NT2/D1 (cell line): ENCODE measurements at places on chromosomes 11 and 22.

- no peak for DNase-seq
Measured at GRCh38 chr11:47478651-47479329, 29.9 kb upstream of the RAPSN start.

DNA sequence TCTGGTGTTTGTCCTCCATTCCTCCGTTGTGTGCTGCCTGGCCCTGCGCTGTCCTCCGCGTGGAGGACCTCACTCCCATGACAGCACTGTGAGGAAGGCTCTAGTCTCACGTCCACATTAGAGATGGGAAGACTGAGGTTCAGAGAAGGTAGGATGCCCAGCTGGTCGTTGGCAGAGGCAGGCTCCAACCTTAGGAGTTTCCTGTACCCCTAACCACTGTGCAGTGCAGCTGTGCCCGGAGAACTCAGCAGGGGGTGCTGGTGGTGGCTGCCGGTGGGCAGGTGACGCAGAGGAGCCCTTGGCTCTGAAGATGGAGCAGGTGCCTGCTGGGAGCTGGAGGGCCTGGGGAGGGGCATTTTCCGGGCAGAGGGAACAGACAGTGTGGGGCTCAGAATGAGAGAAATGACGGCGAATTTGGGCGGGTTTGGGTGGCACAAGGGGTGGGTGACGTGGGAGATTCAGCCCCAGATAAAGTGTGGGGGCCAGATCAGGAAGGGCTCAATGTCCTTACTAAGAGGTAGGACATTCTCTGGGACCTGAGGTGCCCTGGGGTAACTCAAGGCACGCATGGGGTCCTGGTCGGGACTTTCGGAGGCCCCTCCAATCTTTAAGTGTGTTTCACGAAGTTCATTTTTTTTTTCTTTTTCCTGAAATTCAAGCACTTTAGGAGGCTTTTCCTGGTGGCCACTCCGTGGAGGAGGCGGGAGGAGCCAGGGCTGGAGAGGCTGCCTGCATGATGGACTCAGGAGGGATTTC is 535.0 kb downstream of the TBC1D22A start:
- no peak for DNase-seq

- no peak for DNase-seq
Measured at GRCh38 chr11:11370962-11371303, 17.9 kb upstream of the CSNK2A3 start.

GRCh38 chr11:35143297-35144135 is 4.5 kb downstream of the CD44 start:
- DNase-seq = no peak

DNA sequence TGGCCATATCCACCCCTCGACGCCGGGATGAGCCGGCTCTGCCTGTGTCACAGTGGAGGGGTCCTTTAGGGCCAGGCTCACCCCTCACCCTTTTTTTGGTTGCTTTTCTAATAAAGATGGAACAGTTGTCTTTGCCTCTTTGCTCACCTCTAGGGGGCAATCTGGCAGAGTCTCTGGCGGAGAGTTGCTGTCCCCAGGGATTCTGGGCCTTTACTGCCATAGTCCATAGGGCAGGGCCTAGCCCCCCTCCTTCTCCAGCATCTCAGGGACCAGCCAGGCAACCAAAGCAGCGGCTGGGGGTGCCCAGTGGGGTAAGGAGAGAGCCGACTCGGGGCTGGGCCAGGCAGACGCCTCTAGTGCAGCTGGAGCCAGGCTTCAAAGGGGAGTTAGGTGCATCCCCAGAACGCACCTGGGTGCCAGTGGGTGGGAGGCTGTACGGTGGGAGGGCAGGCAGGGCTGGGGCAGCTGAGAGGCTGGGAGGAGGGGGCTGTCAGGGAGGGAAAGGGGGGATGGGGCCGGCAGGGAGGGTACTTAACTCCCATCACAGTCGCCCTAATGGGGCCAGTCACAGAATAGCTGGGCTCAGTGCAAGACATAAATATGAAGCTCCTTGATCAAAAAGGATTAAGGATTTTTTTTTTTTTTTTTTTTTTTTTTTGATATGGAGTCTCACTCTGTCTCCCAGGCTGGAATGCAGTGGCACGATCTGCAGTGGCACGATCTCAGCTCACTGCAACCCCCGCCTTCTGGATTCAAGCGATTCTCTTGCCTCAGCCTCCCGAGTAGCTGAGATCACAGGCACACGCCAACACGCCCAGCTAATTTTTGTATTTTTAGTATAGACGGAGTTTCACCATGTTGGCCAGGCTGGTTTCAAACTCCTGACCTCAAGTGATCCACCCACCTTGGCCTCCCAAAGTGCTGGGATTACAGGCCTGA is 2.5 kb upstream of the SUSD2 start:
- DNase-seq = no peak

- no peak for DNase-seq
Measured at GRCh38 chr11:27640954-27641353, 59.3 kb downstream of the BDNF start.
